ENCODE measurements at places on chromosomes 4 and X.

DNA sequence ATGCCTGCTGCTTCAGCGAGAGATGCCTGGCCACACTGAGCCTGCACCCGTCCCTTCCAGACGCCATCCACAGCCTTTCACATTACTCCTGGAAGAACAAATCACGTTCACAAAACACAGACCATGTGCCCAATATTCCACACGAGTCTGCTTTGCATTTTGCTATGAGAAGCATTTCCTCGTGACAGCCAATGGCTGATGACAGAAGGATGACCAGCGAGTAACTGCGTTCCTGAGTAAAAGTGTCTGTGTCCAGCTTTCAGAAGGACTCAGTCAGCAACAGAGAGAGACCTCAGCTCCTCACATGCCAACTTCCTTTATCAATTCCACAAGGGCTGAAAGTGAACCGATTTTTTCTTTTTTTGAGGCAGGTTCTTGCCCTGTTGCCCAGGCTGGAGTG is 19.5 kb downstream of the NAT8L start:
- H3K27ac ChIP-seq: no peak overlapping the region
- DNase-seq: peak; percentile 17
- H3K4me3 ChIP-seq: no peak overlapping the region
- H3K4me1 ChIP-seq: peaks cover 5% of the 10 kb centered on the region
- no peaks in the 10 kb centered on the region for H3K27me3 ChIP-seq
- no peaks in the 10 kb centered on the region for H3K36me3 ChIP-seq

DNA sequence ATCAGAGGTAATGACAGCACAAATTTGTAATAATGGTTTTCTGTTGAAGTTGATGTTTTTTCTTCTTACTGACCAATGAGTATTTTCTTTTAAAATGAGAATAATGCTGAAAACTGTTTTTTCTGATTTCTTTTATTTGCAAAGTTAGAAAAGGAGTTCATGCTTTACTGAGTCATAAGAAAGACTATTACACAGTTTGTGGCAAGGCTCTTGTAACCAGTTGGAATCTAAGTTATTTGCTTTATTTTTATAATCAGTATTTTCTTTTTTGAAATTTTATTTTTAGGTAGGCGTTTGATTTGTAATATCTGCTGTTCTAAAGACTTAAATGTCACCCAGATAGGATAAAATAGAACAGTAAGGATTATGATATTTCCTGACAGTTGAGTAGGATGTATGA is 25.5 kb downstream of the ANAPC4 start:
- H3K4me3 ChIP-seq: no peak overlapping the region
- no peak overlapping the region for H3K27ac ChIP-seq
- no peaks in the 10 kb centered on the region for H3K4me1 ChIP-seq
- H3K27me3 ChIP-seq: no peaks in the 10 kb centered on the region
- H3K36me3 ChIP-seq: peaks cover 34% of the 10 kb centered on the region

DNA sequence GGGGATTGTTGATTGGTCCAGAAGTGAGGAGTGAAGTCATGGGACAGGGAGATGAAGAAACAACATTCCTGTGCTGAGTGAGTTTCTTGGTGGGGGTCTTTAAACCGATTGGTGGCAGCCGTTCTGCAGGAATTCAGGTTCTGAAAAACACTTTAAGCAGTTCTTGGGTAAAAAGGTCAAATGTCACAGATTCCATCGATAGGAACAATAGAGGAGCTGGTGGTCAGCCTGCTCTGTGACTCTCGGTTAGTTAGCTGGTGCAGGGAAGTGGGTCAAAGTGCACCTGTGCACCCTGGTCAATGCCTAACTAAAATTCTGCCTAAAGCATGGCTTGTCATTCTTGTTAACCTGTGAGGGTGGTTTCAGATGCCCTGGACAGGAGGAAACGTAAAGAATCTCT is 34.6 kb upstream of the MGST2 start:
- no peaks in the 10 kb centered on the region for H3K36me3 ChIP-seq
- H3K27me3 ChIP-seq: no peaks in the 10 kb centered on the region
- DNase-seq: no peak
- H3K4me1 ChIP-seq: no peaks in the 10 kb centered on the region
- no peak overlapping the region for H3K27ac ChIP-seq

DNA sequence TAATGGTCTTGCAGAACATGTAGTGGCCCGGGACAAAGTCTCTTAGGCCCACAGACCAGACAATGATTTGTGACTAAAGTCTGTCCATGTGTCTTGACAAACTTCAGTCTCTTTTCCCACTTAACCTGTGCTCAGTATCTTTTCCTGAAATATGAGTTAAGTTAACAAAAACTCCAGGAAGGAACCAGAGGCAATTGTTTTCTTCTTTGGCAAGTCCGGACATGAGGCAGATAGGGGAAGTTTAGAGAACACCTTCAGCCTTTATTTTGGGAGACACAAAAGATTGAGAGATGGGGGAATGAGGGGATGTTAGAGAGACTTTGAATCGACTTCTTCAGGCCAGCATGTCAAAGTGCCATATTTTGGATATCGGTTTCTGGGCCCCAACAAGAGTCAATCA is 80.2 kb upstream of the FRMPD4 start:
- no peaks in the 10 kb centered on the region for H3K27me3 ChIP-seq
- no peak for DNase-seq
- H3K4me3 ChIP-seq: no peak overlapping the region

- H3K4me1 ChIP-seq: no peaks in the 10 kb centered on the region
- H3K4me3 ChIP-seq: no peak overlapping the region
- no peaks in the 10 kb centered on the region for H3K36me3 ChIP-seq
- no peak overlapping the region for H3K27ac ChIP-seq
- H3K27me3 ChIP-seq: no peaks in the 10 kb centered on the region
Observed at GRCh38 chrX:9874483-9874882, 88.3 kb downstream of the SHROOM2 start.

GRCh38 chr4:62119195-62119594 is 919.1 kb downstream of the ADGRL3 start:
- H3K27ac ChIP-seq: no peak overlapping the region
- no peak overlapping the region for H3K4me3 ChIP-seq
- no peaks in the 10 kb centered on the region for H3K36me3 ChIP-seq
- DNase-seq: no peak
- H3K27me3 ChIP-seq: no peaks in the 10 kb centered on the region
- H3K4me1 ChIP-seq: no peaks in the 10 kb centered on the region

- no peak for DNase-seq
- no peaks in the 10 kb centered on the region for H3K4me1 ChIP-seq
- H3K4me3 ChIP-seq: no peak overlapping the region
- H3K36me3 ChIP-seq: no peaks in the 10 kb centered on the region
- no peak overlapping the region for H3K27ac ChIP-seq
- H3K27me3 ChIP-seq: no peaks in the 10 kb centered on the region
Observed at GRCh38 chrX:129744861-129745321, 6.1 kb downstream of the XPNPEP2 start.

GRCh38 chr4:153115322-153116290 is 88.6 kb upstream of the TRIM2 start:
- H3K36me3 ChIP-seq: no peaks in the 10 kb centered on the region
- H3K27me3 ChIP-seq: no peaks in the 10 kb centered on the region
- DNase-seq: no peak
- no peaks in the 10 kb centered on the region for H3K4me1 ChIP-seq
- H3K4me3 ChIP-seq: no peak overlapping the region

DNA sequence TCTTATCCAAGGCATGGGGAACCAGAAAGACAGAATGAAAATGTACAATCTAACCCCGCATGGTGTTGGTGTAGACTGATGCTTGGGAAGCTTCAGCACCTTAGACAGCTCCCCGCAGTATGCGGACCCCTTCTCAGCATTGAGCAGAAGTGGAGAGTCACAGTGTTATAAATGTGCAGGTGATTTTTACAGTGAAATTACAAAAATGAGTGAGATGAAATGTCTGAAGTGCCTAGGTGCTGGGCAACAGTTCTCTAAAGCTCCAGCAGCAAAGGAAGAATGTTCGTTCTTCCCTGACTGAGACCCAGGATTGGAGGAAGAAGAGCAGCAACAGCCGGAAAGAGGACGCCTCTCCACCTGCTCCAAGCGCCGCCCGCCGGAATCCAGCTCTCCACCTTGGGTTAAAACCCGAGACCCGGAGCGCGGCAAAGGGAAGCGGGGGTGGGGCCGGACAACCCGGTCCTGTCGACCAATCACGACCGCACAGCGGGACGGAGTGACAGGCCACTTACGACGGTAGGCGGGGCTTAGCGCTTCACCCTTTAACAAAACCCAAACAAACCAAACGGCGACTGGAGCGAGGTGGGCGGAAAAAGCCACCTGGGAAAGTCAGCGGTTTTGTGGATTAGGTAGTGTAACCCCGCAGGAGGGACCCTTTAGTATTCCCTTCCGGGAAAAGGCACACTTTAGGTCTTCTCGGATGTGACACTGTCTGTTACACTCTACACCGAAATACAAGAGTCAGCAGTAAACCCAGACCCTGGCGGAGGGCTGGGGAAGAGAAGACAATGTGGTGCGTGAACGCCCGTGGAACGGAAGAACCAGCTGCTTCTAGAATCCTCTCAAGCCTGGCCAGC is at the start of gene GLRA3:
TSS of gene GLRA3 (minus strand) at position 403 of the 857 bp plus-strand sequence. CDS start 436 bp downstream, outside the sequence.
- no peaks in the 10 kb centered on the region for H3K27me3 ChIP-seq
- H3K36me3 ChIP-seq: no peaks in the 10 kb centered on the region
- DNase-seq: no peak
- H3K27ac ChIP-seq: no peak within 1 kb of the TSS
- no peaks in the 10 kb centered on the region for H3K4me1 ChIP-seq

GRCh38 chr4:89294573-89295269 is 12.9 kb downstream of the GPRIN3 start:
- peak overlapping the region; percentile 83 for H3K27ac ChIP-seq
- no peak for DNase-seq
- no peaks in the 10 kb centered on the region for H3K4me1 ChIP-seq
- no peak overlapping the region for H3K4me3 ChIP-seq
- H3K36me3 ChIP-seq: no peaks in the 10 kb centered on the region

GRCh38 chr4:101199507-101200285 is 147.6 kb downstream of the PPP3CA start:
- peaks cover 28% of the 10 kb centered on the region for H3K4me1 ChIP-seq
- no peak overlapping the region for H3K4me3 ChIP-seq
- peak overlapping the region; percentile 13 for H3K27ac ChIP-seq
- H3K36me3 ChIP-seq: no peaks in the 10 kb centered on the region
- no peak for DNase-seq

DNA sequence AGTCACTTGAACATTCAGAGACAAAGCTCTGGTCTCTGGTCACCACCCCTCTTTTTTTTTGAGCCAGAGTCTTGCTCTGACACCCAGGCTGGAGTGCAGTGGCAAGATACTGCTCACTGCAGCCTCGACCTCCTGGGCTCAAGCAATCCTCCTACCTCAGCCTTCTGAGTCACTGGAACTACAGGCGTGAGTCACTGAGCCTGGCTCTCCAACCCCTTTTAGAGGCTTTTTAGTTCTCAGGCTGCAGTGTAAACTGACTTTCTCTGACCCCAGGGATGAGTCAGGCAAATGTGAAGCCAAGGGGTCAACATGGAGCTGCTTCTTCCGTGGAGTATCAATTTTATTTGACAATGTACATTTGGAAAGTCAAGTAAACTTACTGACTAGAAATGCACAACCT is 229.2 kb downstream of the PTTG2 start:
- DNase-seq: no peak
- no peak overlapping the region for H3K27ac ChIP-seq
- H3K4me1 ChIP-seq: no peaks in the 10 kb centered on the region
- no peaks in the 10 kb centered on the region for H3K36me3 ChIP-seq

DNA sequence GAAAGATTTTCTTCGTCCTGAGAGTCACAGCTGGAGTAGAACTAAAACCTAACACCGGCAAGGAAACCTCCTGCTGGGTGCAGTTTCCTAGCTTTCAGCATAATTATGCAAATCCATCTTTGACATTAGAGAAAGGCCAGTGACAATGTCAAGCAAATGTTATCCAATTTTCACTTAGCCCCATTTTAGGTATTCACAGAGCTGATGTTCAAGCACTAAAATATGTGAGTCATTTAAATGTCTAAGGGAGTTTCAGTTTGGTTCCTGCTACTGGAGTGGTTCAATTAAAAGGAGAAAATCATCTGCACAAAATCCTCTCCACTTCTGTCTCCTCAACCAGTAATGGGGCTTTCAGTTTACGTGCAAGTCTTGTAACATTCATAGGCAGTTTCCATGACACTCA is 37.1 kb upstream of the AMOT start:
- no peaks in the 10 kb centered on the region for H3K36me3 ChIP-seq
- H3K27ac ChIP-seq: no peak overlapping the region
- H3K27me3 ChIP-seq: no peaks in the 10 kb centered on the region
- no peak for DNase-seq

- H3K4me1 ChIP-seq: no peaks in the 10 kb centered on the region
- H3K27ac ChIP-seq: no peak overlapping the region
- no peaks in the 10 kb centered on the region for H3K36me3 ChIP-seq
- H3K4me3 ChIP-seq: no peak overlapping the region
Observed at GRCh38 chrX:9953396-9953795, 13.8 kb upstream of the CLDN34 start.

DNA sequence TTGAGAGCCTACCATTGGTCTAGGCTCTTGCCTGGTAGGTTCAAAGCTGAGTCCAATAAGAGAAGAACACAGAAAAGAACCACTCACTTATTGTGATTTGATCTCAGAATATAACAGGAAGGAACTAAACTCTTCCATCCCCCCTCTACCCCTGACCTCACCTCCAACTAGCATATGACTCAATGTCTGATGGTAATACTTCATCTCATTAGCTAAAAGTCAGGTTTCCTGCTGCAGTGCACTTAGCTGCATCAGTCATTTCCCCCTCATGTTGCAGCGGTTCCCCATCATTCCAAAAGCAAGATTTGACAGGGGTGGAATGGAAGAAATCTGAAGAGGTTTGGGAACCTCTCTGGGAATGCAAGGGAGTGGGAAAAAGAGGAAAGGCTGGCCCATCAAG is 289.5 kb downstream of the SMARCA1 start:
- H3K27ac ChIP-seq: no peak overlapping the region
- no peaks in the 10 kb centered on the region for H3K27me3 ChIP-seq
- no peak for DNase-seq
- H3K4me1 ChIP-seq: peaks cover 3% of the 10 kb centered on the region
- H3K36me3 ChIP-seq: no peaks in the 10 kb centered on the region

DNA sequence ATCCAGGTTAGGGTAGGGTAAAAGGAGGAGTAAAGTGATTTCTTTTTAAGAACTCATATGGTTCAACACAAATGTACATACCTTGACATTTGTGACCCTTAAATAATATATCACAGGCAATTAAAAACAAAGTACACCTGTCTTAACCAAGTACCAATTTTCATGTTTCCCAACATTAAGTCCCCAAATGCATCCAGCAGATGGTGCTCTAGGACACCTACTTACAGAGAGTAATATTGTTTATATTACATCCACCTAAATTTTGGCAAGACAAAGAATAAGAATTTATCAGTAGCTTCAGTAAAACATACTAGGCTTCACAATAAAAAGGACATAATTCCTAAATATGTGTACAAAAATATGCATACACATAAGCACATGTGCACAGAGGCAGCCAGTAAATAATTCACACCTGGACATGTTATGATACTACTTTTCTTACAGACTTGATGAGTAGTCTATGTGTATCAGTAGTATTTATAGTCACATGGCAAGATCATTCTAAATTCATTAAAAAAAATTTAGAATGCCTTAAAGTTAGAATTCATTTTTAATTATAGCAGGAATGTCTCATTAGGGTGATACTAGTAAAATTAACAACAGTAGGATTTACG is 219.7 kb downstream of the DCLK2 start:
- H3K27me3 ChIP-seq: no peaks in the 10 kb centered on the region
- no peak for DNase-seq
- H3K4me3 ChIP-seq: no peak overlapping the region
